ENCODE measurements at places on chromosomes 5 and 9. TPM values are rescaled to one million over a fixed set of nuclear protein-coding genes. Genes with fewer than 3 reads are reported as not detected.

- no peaks in the 10 kb centered on the region for H3K27me3 ChIP-seq
- no peak for DNase-seq
- H3K27ac ChIP-seq: peak overlapping the region; percentile 71
- H3K4me3 ChIP-seq: no peak overlapping the region
- H3K36me3 ChIP-seq: no peaks in the 10 kb centered on the region
- peaks cover 8% of the 10 kb centered on the region for H3K4me1 ChIP-seq
Observed at GRCh38 chr9:88749420-88749819, 214.4 kb downstream of the NXNL2 start.

- DNase-seq: peak; percentile 88
- H3K4me3 ChIP-seq: peak overlapping the region; percentile 88
- H3K4me1 ChIP-seq: peaks cover 19% of the 10 kb centered on the region
- no peaks in the 10 kb centered on the region for H3K27me3 ChIP-seq
- H3K36me3 ChIP-seq: no peaks in the 10 kb centered on the region
- peak overlapping the region; percentile 95 for H3K27ac ChIP-seq
Observed at GRCh38 chr5:16936989-16937438, 926 bp upstream of the MYO10 start.

MYOT gene
- 7.2 TPM for total RNA-seq

- no peak overlapping the region for H3K27ac ChIP-seq
- no peak overlapping the region for H3K4me3 ChIP-seq
- DNase-seq: no peak
- no peaks in the 10 kb centered on the region for H3K4me1 ChIP-seq
- no peaks in the 10 kb centered on the region for H3K36me3 ChIP-seq
- no peaks in the 10 kb centered on the region for H3K27me3 ChIP-seq
Observed at GRCh38 chr9:70940605-70941004, 180.8 kb downstream of the TRPM3 start.

DNA sequence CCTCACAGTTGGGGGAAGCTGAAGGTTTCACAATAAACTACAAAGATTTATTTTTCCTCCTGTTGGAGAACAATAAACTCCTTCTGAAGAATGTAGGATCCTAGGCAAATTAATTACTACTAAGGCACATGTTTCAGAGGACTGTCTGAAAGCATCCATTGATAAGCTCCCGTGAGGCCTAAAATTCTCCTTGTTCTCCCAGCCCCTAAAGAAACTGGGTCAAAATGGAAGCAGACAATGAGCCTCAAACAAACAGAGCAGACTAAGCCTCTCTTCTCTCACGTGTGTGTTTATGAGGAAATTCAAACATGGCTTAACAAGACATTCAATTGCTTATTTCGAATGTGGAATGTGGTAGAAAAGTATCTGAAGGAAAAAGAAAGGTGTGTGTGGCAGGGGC lies 249.0 kb downstream of the GLIS3 start:
- no peaks in the 10 kb centered on the region for H3K4me1 ChIP-seq
- no peak overlapping the region for H3K27ac ChIP-seq
- DNase-seq: no peak
- H3K36me3 ChIP-seq: no peaks in the 10 kb centered on the region

DNA sequence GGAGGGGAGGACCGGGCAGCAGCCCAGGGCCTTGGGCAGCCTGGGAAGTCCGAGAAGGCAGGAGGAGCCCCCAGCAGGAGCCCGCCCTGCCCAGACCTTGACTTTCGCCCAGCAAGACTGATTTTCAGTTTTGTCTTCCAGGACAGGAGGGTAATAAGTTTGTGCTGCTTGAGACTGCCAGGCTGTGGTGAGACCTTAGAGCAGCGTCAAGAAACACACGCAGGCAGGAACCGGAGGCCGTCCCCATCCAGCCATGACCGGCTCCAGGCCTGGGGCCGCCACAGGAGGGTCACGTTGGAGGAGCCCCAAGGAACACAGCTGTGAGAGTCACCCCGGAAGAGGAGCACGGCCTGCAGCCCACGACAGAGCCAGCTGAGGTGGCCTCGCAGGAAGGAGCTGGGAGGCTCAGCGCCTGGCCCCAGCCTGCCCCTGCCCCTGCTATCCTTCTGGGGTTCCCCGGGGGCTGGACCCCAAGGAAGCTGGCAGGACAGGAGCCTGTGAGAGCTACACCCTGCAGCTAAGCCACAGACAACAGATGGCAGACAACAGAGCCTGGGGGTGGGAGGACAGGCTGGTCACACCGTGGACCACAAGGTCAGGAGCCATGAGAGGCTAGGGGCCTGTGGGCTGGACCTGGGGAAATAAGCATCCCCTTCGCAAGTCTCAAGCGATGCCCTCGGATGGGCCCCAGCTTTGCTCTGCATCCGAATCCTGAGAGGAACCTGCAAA lies 126.0 kb upstream of the FAM120A start:
- no peak for DNase-seq
- H3K4me3 ChIP-seq: no peak overlapping the region
- H3K27ac ChIP-seq: no peak overlapping the region
- peaks cover 8% of the 10 kb centered on the region for H3K36me3 ChIP-seq

ALDH1A1 gene
- 135 TPM for total RNA-seq

RFESD gene
- total RNA-seq: not detected

FBXO10 gene
- total RNA-seq: 0.43 TPM

ARHGEF39 gene
- total RNA-seq: 2.5 TPM

GRCh38 chr9:12698266-12698665 lies 5.1 kb downstream of the TYRP1 start:
- H3K27me3 ChIP-seq: no peaks in the 10 kb centered on the region
- H3K27ac ChIP-seq: no peak overlapping the region
- peaks cover 28% of the 10 kb centered on the region for H3K4me1 ChIP-seq
- H3K36me3 ChIP-seq: no peaks in the 10 kb centered on the region

DNA sequence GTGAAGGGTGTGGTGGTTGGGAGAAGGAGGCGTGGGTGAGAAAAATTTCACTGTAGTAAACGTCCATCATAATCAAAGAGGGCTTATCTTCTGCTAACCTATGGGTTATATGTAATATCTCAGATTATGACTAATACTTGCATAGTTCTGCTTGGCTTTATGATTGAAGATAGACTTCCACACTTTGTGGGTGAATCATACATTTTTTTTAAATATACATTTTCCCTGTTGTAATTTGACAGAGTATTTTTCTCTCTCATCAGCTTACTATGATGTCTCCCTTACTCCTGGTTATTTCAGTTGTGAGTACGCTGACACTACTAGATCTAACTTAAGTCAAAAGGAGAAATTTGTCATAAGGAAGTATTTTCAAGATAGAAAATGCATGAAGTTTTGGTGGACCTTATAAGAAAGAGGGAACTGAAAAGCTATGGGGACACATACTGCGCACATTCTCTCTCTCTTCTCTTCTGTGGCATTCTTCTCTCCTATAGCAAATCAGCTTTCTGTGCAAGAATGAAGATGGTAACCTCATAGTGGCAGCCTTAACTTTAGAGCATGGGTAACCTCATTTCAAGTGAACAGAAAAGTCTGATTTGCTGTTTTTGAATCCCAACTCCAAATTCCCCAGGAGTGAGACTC lies 4.9 kb upstream of the JAK2 start:
- H3K27me3 ChIP-seq: no peaks in the 10 kb centered on the region
- DNase-seq: no peak
- no peak overlapping the region for H3K27ac ChIP-seq
- no peaks in the 10 kb centered on the region for H3K36me3 ChIP-seq

DNA sequence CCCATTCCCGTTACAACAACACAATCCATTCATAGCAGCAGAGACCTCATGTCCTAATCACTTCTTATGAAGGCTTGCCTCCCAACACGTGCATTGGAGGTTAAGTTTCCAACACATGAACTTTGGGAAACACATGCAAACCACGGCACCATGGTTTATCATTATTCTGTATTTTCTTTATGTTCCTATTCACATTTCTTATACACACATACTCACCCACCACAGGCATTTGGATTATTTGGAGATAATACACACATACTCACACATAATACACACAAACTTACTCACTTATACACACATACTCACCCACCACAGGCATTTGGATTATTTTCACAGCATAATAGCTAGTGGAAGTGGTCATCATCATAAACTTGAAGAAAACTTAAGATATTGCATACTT lies 75.6 kb downstream of the C7 start:
- no peaks in the 10 kb centered on the region for H3K36me3 ChIP-seq
- DNase-seq: no peak
- no peak overlapping the region for H3K4me3 ChIP-seq
- no peak overlapping the region for H3K27ac ChIP-seq

- H3K27ac ChIP-seq: no peak overlapping the region
- no peaks in the 10 kb centered on the region for H3K4me1 ChIP-seq
- H3K27me3 ChIP-seq: no peaks in the 10 kb centered on the region
- H3K36me3 ChIP-seq: no peaks in the 10 kb centered on the region
- no peak overlapping the region for H3K4me3 ChIP-seq
Observed at GRCh38 chr5:60185231-60186099, 291.9 kb upstream of the PDE4D start.

MYMK gene
- total RNA-seq: not detected

DNA sequence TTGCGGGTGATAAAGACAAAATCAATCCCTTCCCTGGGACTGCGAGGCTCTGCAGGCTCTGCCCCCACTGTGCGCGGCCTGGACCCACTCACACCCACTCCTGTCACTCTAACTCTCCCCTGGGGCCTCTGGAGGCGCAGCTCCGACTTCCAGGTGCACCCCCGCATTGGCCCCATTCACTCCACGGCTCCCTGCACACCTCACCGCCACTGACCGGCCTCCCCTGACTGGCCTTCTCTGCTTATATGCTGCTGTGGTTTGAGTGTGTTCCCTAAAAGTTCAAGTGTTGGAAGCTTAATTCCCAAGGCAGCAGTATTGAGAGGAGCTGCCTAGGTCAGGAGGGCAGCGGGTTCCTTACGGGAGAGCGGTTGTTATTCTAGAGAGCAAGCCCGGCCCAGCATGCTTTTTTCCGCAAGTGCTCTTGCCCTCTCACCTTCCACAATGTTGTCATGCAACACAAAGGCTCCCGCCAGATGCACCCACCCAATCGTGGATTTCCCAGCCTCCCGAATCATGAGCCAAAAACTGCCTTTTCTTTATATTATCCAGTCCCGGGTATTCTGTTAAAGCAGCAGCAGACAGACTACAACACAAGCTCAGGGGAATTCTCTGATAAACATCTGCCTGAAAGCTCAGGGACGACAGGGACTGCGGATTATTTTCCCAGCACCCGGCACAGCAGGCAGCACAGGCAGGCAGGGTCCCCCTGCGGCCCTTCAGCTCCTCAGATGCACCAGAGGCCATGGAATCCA lies 73.5 kb upstream of the LRRTM2 start:
- DNase-seq: no peak
- H3K36me3 ChIP-seq: peaks cover 37% of the 10 kb centered on the region
- H3K27ac ChIP-seq: no peak overlapping the region
- H3K27me3 ChIP-seq: no peaks in the 10 kb centered on the region
- H3K4me1 ChIP-seq: peaks cover 32% of the 10 kb centered on the region

GRCh38 chr5:6732634-6733410 lies 19.6 kb downstream of the TENT4A start:
- peak overlapping the region; percentile 70 for H3K27ac ChIP-seq
- no peak overlapping the region for H3K4me3 ChIP-seq
- peak; percentile 49 for DNase-seq
- no peaks in the 10 kb centered on the region for H3K27me3 ChIP-seq
- peaks cover 46% of the 10 kb centered on the region for H3K4me1 ChIP-seq

GRCh38 chr5:180648658-180649296 lies 623 bp downstream of the FLT4 start:
- peaks cover 19% of the 10 kb centered on the region for H3K4me1 ChIP-seq
- no peaks in the 10 kb centered on the region for H3K36me3 ChIP-seq
- H3K27ac ChIP-seq: no peak overlapping the region
- peaks cover 11% of the 10 kb centered on the region for H3K27me3 ChIP-seq
- H3K4me3 ChIP-seq: peak overlapping the region; percentile 43

GRCh38 chr9:71662082-71662481 lies 106.2 kb downstream of the CEMIP2 start:
- no peaks in the 10 kb centered on the region for H3K27me3 ChIP-seq
- H3K36me3 ChIP-seq: no peaks in the 10 kb centered on the region
- H3K4me3 ChIP-seq: no peak overlapping the region
- no peak overlapping the region for H3K27ac ChIP-seq
- no peaks in the 10 kb centered on the region for H3K4me1 ChIP-seq

DNA sequence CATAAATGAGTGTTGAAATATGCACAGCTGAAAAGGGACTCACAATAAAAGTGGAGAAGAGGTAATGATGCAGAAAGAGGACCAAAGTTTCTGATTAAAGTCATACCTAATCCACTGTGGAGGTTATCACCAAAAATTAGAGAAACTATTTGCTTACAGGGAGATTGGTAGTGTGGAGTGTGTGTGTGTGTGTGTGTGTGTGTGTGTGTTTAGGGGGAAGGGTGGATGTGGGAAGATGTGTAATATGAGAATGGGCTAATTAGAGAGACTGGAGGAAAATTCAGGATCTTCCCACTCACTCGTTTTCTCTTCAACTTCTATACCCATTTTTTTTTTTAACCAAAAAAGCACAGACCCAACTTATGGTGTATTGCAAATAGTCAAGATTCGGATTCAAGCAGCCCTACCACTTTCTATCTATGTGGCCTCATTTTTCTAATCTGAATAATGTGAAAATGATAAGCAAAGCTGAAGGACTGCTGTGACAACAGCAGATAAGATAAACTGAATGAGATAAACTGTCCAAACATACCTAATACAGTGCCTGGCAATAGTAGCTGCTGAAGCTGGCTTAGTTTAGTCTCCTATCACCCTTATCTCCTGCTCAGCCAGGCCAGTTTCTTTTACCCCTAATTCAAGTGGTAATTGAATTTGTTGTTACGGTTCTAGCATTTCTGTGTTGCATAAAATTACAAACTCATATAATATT lies 501.1 kb downstream of the KDM4C start:
- H3K27ac ChIP-seq: no peak overlapping the region
- H3K4me1 ChIP-seq: peaks cover 4% of the 10 kb centered on the region
- no peak overlapping the region for H3K4me3 ChIP-seq

DNA sequence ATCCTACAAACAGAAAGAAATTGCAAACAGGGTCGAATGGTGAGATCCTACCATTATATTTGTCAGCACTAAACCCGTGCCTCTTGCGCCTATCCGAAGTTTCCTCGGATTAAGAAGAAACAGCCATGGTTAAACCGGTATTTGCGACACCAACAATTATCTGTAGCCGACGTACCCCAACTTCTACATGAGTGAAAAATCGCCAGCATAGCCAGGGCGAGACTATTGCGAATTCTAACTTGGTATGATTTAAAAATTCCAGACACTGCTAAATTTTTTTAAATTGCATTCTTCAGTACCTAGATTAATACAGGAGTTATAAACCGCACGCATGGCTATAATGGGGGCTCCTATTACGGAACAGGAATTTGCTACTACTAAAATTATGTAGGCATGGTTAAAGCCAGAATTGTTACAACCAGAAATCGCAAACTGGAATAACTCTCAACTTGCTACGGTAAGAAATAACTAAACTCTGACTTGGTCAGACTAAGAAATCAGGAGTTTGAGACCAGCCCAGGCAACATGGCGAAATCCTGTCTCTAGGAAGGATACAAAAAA lies 25.3 kb upstream of the ANXA2R start:
- no peaks in the 10 kb centered on the region for H3K36me3 ChIP-seq
- DNase-seq: no peak
- peak overlapping the region; percentile 84 for H3K4me3 ChIP-seq
- H3K27ac ChIP-seq: peak overlapping the region; percentile 98
- H3K27me3 ChIP-seq: no peaks in the 10 kb centered on the region

- peaks cover 51% of the 10 kb centered on the region for H3K4me1 ChIP-seq
- no peak for DNase-seq
- no peak overlapping the region for H3K27ac ChIP-seq
- H3K4me3 ChIP-seq: no peak overlapping the region
- peaks cover 100% of the 10 kb centered on the region for H3K27me3 ChIP-seq
Observed at GRCh38 chr9:132585954-132586829, 3.8 kb downstream of the BARHL1 start.
